GM23248 (cell line): ENCODE measurements at places on chromosomes 16 and 17. TPM values are rescaled to one million over a fixed set of nuclear protein-coding genes. Genes with fewer than 3 reads are reported as not detected.

- no peak overlapping the region for H3K4me3 ChIP-seq
- no peak for DNase-seq
- no peak overlapping the region for H3K27ac ChIP-seq
- no peaks in the 10 kb centered on the region for H3K36me3 ChIP-seq
- H3K4me1 ChIP-seq, result no peaks in the 10 kb centered on the region
Observed at GRCh38 chr16:25270577-25270976, 12.9 kb upstream of the ZKSCAN2 start.

GRCh38 chr17:17812211-17813054, 24.4 kb downstream of the SREBF1 start:
- H3K4me1 ChIP-seq, result no peaks in the 10 kb centered on the region
- H3K27ac ChIP-seq, result no peak overlapping the region
- H3K27me3 ChIP-seq, result no peaks in the 10 kb centered on the region
- H3K36me3 ChIP-seq, result no peaks in the 10 kb centered on the region; the same call in 1 of the 2 replicates

DNA sequence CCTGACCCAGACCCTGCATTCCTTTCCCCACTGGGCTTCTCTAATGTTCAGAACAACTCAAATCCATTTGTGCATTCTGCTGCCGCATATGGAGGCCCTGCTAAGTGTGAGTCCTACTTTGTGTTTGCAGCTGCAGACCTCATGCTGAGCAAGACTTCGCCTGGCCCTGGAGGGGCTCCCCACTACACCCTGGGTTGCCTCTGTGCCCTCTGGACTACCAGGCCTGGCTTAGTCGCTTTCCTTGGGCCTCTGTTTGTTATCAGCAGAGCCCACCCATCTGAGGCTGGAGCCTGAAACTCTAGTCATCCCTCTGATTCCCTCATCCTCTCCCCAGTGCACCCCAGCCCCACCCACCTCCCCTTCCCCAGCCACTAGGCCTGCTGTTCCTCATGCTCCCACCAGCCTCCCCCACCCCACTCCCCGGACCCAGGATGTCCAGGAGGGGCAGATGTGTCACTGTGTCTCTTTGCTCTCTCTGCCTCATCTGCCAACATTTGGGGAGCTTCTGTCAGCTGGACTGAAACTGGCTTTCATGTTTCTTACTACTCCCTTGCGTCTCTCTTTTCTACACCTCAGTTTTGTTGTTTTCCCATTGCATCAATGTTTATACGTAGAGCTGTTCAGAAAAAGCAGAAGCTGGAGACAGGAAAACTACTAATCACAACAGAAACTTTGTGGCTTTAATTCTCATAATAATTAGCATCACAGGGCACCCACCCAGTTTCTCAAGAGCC, 17.9 kb upstream of the CD300E start:
- H3K27me3 ChIP-seq, result no peaks in the 10 kb centered on the region; the same call in 1 of the 2 replicates
- H3K4me1 ChIP-seq, result no peaks in the 10 kb centered on the region
- H3K27ac ChIP-seq, result no peak overlapping the region
- DNase-seq, result no peak
- H3K4me3 ChIP-seq, result no peak overlapping the region
- H3K36me3 ChIP-seq, result no peaks in the 10 kb centered on the region

DNA sequence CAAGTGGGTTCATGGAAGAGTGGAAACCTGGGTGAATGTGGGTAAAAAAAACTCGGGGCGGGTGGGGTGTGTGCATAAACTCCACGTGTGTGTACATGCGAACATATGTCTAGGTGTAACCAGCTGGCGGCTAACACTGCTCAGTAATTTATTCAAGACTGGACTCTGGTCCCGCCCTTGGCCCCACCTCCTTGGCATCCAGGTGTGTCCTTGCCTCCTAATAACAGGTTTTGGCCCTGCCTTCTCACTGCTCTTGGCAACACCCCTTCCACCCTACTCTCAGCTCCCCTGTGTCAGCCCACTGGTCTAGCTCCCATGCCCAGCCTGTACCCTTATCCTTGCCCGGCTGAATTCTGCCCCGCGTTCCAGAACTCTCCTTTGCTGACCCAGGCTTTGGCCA, 8.3 kb downstream of the FLII start:
- no peak overlapping the region for H3K4me3 ChIP-seq
- no peak for DNase-seq
- H3K27ac ChIP-seq, result no peak overlapping the region
- peaks cover 43% of the 10 kb centered on the region for H3K36me3 ChIP-seq
- H3K27me3 ChIP-seq, result no peaks in the 10 kb centered on the region

DNA sequence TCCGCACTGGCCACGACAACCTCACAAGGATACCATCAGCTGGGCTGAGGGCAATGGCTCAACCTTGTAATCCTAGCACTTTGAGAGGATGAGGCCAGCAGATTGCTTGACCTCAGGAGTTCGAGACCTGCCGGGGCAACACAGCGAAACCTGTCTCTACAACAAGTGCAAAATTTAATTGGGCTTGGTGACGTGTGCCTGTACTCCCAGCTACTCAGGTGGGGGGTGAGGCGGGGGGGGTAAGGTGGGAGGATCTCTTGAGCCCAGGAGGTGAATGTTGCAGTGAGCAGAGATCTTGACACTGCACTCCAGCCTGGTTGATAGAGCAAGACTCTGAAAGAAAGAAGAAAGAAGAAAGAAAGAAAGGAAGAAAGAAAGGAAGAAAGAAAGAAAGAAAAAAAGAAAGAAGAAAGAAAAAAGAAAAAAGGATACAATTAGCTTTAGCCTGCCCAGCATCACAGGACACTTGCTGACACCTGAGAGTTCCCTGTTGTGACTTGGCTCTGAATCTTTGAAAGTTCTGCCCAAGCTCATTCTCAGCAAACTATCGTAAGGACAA, 5.2 kb upstream of the MT1E start:
- no peak overlapping the region for H3K4me3 ChIP-seq
- no peaks in the 10 kb centered on the region for H3K27me3 ChIP-seq
- no peak for DNase-seq
- H3K4me1 ChIP-seq, result peaks cover 8% of the 10 kb centered on the region
- H3K27ac ChIP-seq, result no peak overlapping the region

- no peak overlapping the region for H3K4me3 ChIP-seq
- no peak overlapping the region for H3K27ac ChIP-seq
- H3K36me3 ChIP-seq, result no peaks in the 10 kb centered on the region
- DNase-seq, result no peak
Observed at GRCh38 chr17:33202021-33202420, 91.1 kb downstream of the ASIC2 start.

GRCh38 chr16:12901597-12902461, at the start of gene SHISA9:
Gene SHISA9 (plus strand): TSS chr16:12901598.
- no peak within 1 kb of the TSS for H3K27ac ChIP-seq
- no peaks in the 10 kb centered on the region for H3K4me1 ChIP-seq
- H3K36me3 ChIP-seq, result no peaks in the 10 kb centered on the region
- DNase-seq, result peak; percentile 41
- peaks cover 69% of the 10 kb centered on the region for H3K27me3 ChIP-seq

- H3K4me3 ChIP-seq, result 0 out of 2 replicates have a peak overlapping the region, but pooled peaks have one; percentile 4
- H3K4me1 ChIP-seq, result peaks cover 20% of the 10 kb centered on the region
- H3K27me3 ChIP-seq, result no peaks in the 10 kb centered on the region
- DNase-seq, result peak; percentile 35
- H3K27ac ChIP-seq, result 0 out of 2 replicates have a peak overlapping the region, but pooled peaks have one; percentile 4
Observed at GRCh38 chr17:78774453-78774852, 7.6 kb downstream of the CYTH1 start.

- no peaks in the 10 kb centered on the region for H3K36me3 ChIP-seq
- H3K27me3 ChIP-seq, result no peaks in the 10 kb centered on the region
- H3K4me3 ChIP-seq, result no peak overlapping the region
- peaks cover 15% of the 10 kb centered on the region for H3K4me1 ChIP-seq
- no peak for DNase-seq
Observed at GRCh38 chr17:62720126-62720850, 87.8 kb downstream of the MARCHF10 start.

- peak; percentile 51 for DNase-seq
- H3K4me3 ChIP-seq, result no peak overlapping the region
- no peak overlapping the region for H3K27ac ChIP-seq
Observed at GRCh38 chr17:42067371-42068091, 17.1 kb upstream of the C17orf113 start.

GRCh38 chr17:75267411-75268232, 3.4 kb downstream of the MIF4GD start:
- peaks cover 17% of the 10 kb centered on the region for H3K4me1 ChIP-seq
- H3K4me3 ChIP-seq, result no peak overlapping the region
- H3K27ac ChIP-seq, result no peak overlapping the region
- DNase-seq, result no peak
- H3K27me3 ChIP-seq, result no peaks in the 10 kb centered on the region

DNA sequence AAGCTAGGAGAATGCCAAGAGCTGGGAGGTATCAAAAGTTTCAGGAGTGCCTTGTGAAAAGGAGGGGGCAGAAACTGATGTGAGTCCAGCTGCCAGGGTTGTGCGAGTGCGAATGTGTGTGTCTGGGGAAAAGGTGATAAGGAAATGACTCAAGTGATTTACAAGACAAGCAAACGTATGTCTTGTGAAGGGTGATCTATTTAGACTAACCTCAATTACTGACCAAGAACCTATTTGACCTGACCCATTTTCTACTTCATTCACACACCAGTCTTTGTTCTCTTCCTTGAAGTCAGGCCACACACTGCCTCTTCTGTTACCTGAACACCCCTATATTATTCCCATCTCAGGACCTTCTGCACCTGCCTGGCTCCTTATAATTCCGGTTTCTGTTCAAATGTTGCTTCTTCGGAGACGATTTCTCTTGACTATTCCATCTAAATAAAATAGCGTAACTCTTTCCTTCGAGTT, 1.0 kb downstream of the GDE1 start:
- H3K27me3 ChIP-seq, result no peaks in the 10 kb centered on the region
- peak; percentile 47 for DNase-seq
- H3K4me3 ChIP-seq, result peak overlapping the region; percentile 81

DNA sequence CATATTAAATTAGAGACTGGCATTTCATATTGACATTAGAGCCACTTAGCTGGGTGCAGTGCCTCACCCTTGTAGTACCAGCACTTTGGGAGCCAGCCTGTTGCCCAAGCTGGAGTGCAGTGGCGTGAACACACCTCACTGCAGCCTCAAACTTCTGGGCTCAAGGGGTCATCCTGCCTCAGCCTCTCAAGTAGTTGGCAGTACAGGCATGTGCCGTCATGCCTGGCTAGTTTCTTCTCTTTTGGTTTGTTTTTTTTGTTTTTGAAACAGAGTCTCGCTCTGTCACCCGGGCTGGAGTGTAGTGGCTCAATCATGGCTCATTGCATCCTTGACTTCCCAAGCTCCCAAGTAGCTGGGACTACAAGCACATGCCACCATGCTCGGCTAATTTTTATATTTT, 8.7 kb downstream of the PPM1E start:
- H3K27me3 ChIP-seq, result peaks cover 28% of the 10 kb centered on the region
- no peak for DNase-seq
- H3K36me3 ChIP-seq, result no peaks in the 10 kb centered on the region

DNA sequence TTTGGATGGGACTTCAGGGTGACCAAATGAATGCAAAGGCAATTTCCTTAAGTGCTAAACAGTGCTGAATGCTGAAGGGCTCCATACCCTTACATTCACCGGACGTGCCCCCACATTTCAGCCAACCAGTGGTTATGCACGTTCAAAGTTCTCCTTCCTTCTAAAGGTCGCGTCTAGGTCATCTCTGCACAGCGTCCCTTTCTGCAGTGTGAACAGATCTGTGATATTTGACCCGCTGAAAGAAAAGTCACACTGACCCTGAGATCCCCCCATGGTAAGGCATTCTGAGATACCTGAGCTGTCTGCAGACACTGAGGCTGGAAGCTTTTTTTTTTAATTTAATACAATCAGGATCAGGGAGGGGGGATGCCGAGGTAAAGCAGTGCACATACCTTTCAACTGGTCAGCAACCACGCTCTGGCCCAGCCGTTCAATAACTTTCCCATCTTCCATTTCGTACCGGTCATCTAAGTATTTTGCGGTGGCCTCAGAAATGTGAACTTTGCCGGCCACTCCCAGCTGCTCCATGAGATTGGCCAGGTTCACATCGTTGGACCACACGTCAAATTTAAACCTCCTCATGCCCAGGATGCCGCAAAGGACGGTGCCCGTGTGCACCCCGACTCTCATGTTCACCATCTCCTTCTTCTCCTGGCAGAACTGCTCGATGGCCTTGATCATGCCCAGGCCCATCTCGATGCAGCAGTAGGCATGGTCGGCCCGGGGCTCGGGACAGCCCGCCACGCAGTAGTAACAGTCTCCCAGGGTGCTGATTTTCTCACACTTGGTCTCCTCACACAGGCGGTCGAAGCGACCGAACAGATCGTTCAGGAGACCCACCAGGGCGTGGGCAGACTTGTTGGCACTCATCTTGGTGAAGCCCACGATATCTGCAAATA, 2.6 kb downstream of the ADCY9 start:
- H3K36me3 ChIP-seq, result no peaks in the 10 kb centered on the region
- peak overlapping the region; percentile 71 for H3K4me3 ChIP-seq
- H3K27ac ChIP-seq, result no peak overlapping the region

GRCh38 chr17:79000396-79001189, 9.0 kb downstream of the CANT1 start:
- H3K36me3 ChIP-seq, result no peaks in the 10 kb centered on the region
- no peak overlapping the region for H3K27ac ChIP-seq
- H3K27me3 ChIP-seq, result no peaks in the 10 kb centered on the region
- DNase-seq, result no peak
- no peaks in the 10 kb centered on the region for H3K4me1 ChIP-seq

DNA sequence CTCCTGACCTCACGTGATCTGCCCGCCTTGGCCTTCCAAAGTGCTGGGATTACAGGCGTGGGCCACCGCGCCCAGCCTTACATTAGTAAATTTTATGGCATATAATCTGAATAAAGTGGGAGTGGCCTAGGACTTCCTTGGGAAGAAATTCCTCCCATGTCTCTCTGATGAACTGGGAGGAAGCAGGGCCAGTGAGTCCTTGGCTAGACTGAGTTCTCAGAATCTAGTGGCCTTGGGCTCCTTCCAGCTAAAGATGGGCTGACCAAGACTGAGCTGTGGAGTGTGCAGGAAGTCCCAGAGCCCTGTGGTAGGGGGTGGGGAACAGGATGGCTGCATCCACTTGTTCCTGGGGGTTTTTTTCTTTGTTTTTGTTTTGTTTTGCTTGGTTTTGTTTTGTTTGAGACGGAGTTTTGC, 10.0 kb upstream of the NAGLU start:
- H3K27ac ChIP-seq, result peak overlapping the region; percentile 48
- no peak overlapping the region for H3K4me3 ChIP-seq
- H3K27me3 ChIP-seq, result no peaks in the 10 kb centered on the region
- H3K36me3 ChIP-seq, result no peaks in the 10 kb centered on the region
- peak; percentile 66 for DNase-seq

GRCh38 chr16:23156946-23157460, 7.8 kb upstream of the USP31 start:
- H3K36me3 ChIP-seq, result no peaks in the 10 kb centered on the region
- no peaks in the 10 kb centered on the region for H3K27me3 ChIP-seq
- no peaks in the 10 kb centered on the region for H3K4me1 ChIP-seq
- no peak overlapping the region for H3K27ac ChIP-seq
- DNase-seq, result no peak

- H3K36me3 ChIP-seq, result peaks cover 1% of the 10 kb centered on the region; the same call in 1 of the 2 replicates
- H3K27me3 ChIP-seq, result no peaks in the 10 kb centered on the region
- DNase-seq, result peak; percentile 20
- no peak overlapping the region for H3K4me3 ChIP-seq
- no peak overlapping the region for H3K27ac ChIP-seq
- peaks cover 10% of the 10 kb centered on the region for H3K4me1 ChIP-seq
Observed at GRCh38 chr16:14335297-14335696, 264.2 kb downstream of the MRTFB start.

SPIRE2 gene
- total RNA-seq, result 3.6 TPM in 1 of 2 replicates, not detected in the other

TTLL6 gene
- not detected in 2 replicates for total RNA-seq

ELOB gene
- 320 and 713 TPM in 2 replicates for total RNA-seq

GP2 gene
- not detected in 2 replicates for total RNA-seq

TNS4 gene
- not detected in 2 replicates for total RNA-seq

PIK3R5 gene
- 0.11 TPM in 1 of 2 replicates, not detected in the other for total RNA-seq

SLC13A2 gene
- not detected in 2 replicates for total RNA-seq

RNF222 gene
- total RNA-seq, result not detected in 2 replicates

BCAR1 gene
- total RNA-seq, result 84.0 and 87.0 TPM in 2 replicates

TBX2 gene
- total RNA-seq, result 9.9 and 11.1 TPM in 2 replicates

FOXF1 gene
- 1.5 and 4.0 TPM in 2 replicates for total RNA-seq
